ENCODE measurements at places on chromosomes 1 and 21.

DNA sequence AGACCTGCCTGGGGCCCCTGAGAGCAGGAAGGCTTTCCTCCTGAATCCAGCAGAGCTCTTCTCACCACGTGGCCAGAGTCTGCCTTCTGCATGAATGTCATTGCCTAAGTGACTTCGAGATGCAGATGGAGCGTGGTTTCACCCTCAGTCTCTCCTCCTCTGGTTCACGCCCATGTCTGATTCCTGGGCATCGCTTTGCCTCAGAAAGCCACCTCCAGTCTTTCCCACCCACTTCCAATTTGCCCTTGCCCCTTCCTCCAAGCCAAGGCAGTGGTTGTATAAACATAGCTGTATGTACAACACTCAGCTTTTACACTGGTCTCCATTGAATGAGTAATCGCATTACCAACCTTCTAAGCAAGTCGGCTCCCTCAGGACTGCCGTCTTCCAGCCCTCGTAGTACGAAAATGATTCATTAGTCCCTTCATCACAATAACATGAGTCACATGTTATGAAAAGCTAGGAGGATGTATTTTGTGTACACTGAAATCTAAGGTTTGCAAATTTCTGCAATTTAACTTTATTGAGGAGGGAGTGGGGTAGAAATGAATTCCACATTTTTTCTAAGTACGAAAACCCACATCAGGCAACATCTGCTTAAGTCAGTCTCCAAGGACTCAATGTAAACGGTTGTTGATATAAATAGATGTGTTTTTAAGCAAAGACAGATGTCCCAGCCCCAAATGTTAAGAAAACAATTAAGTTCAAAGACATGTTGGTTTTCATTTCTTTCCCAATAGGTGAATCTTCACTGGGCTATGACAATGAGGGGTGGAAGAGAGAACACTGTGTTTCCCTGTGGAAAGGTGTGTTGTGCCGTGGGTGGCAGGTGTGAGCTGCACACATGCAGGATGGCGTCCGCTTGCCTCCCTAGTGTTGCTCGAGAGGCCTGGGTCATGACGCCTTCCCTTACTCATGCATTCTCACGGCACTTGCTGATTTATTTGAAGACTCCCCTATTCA lies 32.3 kb upstream of the ETS2 start:
- DNase-seq: no peak

GRCh38 chr1:108100148-108100547 lies 100.0 kb downstream of the SLC25A24 start:
- DNase-seq: no peak

DNA sequence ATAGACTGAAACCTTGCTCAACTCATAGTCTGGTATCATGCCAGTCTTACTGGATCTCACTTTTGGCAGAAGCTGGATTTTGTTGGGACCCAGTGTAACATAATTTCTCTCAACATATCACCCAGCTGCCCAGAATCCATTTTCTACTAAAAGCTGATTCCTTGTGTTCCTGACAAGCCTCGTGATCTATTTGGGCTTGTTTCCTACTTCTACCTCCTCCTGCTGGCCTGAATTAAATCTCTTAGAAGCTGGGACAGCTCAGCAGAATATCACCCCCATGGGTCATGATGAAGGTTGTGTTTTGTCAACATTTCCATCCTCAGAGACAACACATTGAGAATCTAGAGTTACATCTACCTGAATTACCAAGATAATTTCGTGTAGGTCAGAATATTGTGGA lies 7.7 kb downstream of the GOLT1A start:
- no peak for DNase-seq

- no peak for DNase-seq
Measured at GRCh38 chr1:226641671-226642231, 93.2 kb downstream of the STUM start.

DNA sequence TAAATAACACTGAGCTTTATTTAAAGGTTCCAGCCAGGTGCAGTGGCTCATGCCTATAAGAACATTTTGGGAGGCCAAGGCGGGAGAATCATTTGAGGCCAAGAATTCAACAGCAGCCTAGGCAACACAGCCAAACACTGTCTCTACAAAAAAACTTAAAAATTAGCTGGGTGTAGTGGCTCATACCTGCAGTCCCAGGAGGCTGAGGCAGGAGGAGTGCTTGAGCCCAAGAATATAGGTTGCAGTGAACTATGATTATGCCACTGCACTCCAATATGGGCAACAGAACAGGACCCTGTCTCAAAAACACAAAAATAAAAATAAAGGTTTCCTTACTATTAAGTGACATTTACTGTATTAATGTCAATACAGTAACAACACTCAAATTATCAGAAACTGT lies 2.1 kb downstream of the TAF12 start:
- no peak for DNase-seq

- no peak for DNase-seq
Measured at GRCh38 chr21:29490016-29490415, 191.3 kb downstream of the BACH1 start.

GRCh38 chr1:7989762-7990428 lies 28.4 kb downstream of the PARK7 start:
- no peak for DNase-seq

DNA sequence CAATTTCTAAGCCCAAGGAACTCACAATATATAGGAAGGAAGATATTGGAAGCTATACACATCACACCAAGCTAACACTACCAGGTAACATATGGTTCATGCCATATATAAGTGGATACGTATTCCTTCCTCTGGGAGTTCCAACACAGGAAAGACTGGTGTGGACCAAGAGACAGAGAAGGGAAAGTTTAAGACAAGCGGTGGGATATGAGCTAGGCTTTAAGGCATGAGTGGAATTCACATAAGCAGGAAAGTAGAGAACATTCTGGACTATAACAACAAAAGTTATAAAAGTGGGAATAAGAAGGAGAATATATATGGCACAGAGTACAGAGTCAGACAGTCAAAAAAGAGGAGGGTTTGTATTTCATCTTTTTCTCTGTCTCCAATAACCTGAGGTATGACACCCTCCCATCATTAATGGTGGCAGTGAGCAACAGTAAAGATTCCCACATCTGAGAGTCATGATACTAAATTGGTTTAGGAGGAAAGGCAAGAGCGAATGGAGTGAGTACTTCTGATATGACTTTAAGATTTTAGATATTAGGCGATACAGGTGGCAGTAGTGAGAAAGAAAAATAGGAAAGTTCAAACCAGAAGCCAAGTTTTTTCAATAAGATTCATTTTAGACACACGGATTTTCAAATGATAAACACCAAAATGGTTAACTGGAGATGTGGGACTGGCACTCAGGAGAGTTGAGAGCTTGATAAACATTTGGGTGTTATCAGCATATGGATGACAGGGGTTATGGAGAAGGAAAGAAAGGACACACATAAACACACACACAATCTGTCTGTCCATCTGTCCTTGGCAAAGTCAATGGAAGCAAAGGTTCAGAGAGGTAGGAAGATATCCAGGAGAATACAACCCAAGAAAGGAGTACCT lies 87.4 kb upstream of the TTC39A start:
- DNase-seq: no peak

- DNase-seq: no peak
Measured at GRCh38 chr1:190688096-190688495, 210.4 kb upstream of the BRINP3 start.

- no peak for DNase-seq
Measured at GRCh38 chr1:20997602-20998224, 179.0 kb downstream of the EIF4G3 start.

DNA sequence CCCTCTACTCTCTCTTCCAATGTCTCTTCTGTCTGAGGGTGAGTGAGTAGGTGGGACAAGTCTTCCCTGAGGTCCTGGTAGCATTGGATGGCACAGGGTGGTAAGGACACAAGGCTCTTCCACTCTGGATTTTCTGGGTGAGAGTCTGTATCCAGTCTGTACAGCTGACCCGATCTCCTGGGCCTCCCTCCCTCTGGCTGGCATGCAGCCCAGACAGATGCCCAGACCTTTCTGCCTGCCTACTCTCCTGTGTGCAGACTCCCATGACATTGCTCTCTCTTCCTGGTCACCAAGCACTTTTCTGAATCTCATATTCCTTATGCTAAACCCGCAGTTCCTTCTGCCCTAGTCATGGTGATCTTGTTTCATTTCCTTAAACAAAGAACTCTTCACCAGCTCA lies 100.3 kb downstream of the GRIK3 start:
- no peak for DNase-seq

GRCh38 chr1:230251644-230252191 lies 174.4 kb downstream of the PGBD5 start:
- DNase-seq: no peak

GRCh38 chr1:230599926-230600656 lies 42.2 kb upstream of the COG2 start:
- DNase-seq: no peak

GRCh38 chr1:213409971-213410370 lies 358.9 kb downstream of the RPS6KC1 start:
- DNase-seq: no peak

- DNase-seq: no peak
Measured at GRCh38 chr1:40059960-40060750, 19.6 kb downstream of the CAP1 start.

- DNase-seq: no peak
Measured at GRCh38 chr1:172142324-172142723, 278.2 kb upstream of the C1orf105 start.

DNA sequence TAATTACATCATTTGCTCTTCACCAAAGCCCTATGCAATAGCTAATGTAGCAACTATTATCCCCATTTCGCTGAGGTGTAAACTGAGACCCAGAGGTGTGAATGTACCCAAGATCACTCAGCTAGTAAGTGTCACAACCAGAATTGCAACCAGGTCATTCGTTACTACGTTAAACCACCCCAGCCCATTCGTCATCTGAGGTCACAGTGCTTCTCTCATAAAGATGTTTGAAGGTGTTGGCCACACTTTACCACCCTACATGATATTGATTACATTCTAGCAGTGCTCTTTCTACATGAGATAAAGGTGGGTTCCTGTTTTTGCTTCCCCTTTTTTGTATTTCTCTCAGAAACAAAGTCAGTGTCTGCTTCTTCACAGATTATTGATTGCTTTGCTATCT lies 195.3 kb downstream of the ZBTB18 start:
- DNase-seq: no peak

DNA sequence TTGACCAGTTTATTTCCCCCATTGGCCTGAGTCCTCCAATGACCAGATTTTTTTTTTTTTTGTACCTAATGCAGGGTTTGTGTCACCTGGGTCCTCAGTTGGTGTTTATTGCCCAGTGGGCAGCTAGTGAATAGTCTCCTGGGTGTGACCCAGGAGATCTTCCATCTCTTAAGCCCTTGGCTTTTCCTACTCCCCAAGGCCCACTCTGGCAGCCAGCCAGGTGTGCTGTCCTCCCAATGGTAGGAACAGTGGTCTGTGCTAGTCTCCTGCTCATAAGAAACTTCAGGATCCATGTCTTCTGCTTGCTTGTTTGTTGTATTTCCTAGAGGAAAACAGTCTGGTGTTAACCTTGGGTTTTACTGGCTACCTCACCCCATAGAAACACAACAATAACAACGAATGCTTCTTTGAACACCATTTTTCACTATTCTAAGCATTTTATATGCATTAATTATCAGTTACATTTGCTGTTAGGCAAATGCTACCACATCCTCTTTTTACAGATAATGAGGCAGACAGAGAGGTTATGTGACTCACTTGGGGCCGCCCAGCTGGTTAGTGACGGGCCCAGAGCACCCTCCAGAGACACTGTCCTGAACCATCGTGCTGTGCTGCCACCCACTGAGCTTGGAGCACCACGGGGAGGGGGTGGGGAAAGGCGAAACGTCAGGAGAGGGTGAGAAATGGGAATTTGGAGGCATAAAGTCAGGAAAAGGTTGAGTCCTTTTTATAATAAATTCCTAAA lies 107.5 kb downstream of the HIVEP3 start:
- no peak for DNase-seq

GRCh38 chr1:205381305-205381704 lies 24.6 kb upstream of the KLHDC8A start:
- DNase-seq: no peak

GRCh38 chr1:162779043-162779442 lies 11.5 kb upstream of the HSD17B7 start:
- DNase-seq: no peak

- DNase-seq: no peak
Measured at GRCh38 chr1:160993544-160994193, 27.3 kb downstream of the F11R start.

All from iPS DF 6.9 (cell line).